ENCODE measurements at places on chromosomes 1 and 21. TPM values are rescaled to one million over a fixed set of nuclear protein-coding genes. Genes with fewer than 3 reads are reported as not detected.

LEFTY1 gene
- total RNA-seq = under 0.01 TPM

SMCP gene
- not detected for total RNA-seq

SLAMF6 gene
- not detected for total RNA-seq

HSD3B1 gene
- not detected for total RNA-seq

CHIT1 gene
- total RNA-seq = not detected

TSACC gene
- total RNA-seq = 0.76 TPM

KMO gene
- total RNA-seq = 0.33 TPM

ADGRL2 gene
- total RNA-seq = 41.5 TPM

CRYAA gene
- total RNA-seq = not detected

NBPF10 gene
- total RNA-seq = 1.8 TPM

Measured in mesangial cell (primary cell).